ENCODE measurements at places on chromosomes 1 and 21. TPM values are rescaled to one million over a fixed set of nuclear protein-coding genes. Genes with fewer than 3 reads are reported as not detected.

GRCh38 chr1:198934901-198935305, 296.1 kb downstream of the PTPRC start:
- no peaks in the 10 kb centered on the region for H3K27me3 ChIP-seq
- DNase-seq: peak; percentile 23
- peak overlapping the region; percentile 39 for H3K27ac ChIP-seq
- no peaks in the 10 kb centered on the region for H3K36me3 ChIP-seq
- H3K4me1 ChIP-seq: no peaks in the 10 kb centered on the region

- no peaks in the 10 kb centered on the region for H3K36me3 ChIP-seq
- H3K27ac ChIP-seq: no peak overlapping the region
- no peak overlapping the region for H3K4me3 ChIP-seq
- peaks cover 10% of the 10 kb centered on the region for H3K4me1 ChIP-seq
- DNase-seq: no peak
These were observed 293.8 kb upstream of the PBX1 start for GRCh38 chr1:164265232-164265631.

DNA sequence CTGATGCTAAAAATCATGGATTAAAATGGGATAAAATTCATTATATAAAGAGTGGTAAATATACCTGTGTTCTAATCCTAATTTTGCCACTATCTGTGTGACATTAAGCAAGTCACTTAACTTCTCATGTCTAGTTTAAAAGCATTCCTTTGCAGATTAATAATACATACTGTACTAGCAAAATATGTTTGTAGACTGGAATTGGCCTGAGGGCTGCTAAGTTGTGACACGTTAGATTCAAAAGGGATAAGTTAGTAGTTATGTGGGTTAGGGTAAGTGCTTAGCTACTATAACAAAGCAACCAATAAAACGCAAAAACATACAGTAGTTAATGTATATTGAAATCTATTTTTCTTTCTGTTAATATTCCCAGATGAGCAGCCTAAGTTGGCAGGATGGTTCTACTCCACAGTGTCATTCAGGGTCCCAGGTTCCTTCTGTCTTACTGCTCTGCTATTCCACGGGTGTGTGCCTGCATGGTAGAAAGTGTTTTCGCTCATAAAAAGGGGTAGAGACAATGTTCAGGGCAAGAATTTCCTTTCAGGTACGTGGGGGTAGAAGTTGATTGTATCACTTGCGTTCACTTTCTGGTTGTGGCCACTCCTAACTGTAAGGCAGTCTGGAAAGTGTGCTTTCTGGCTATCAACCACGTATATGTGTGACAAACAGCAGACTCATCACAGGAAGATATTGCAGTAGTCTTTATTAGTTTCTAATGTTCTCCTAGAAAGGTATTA, 239.8 kb downstream of the NFIA start:
- no peak for DNase-seq
- no peaks in the 10 kb centered on the region for H3K27me3 ChIP-seq
- H3K36me3 ChIP-seq: no peaks in the 10 kb centered on the region

Gene DOCK7
- 72.2 TPM for total RNA-seq

DNA sequence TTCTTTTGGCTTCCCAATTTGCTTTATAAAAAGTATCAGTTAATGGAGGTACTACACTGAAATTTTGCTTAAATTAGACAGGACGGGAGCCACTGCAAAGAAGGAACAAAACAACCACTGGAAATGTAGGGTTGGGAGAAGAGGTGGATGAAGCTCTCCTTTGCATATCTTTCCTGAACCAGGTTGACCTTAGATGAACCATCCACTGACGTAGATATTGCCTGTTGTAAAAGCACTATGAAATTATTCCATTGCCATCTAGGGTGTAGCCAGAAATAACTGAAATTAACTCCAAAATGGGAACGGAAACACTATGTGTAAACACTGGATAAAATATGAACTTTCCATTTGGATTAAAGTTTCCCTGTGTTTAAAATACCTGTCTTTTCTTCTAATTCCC, 1.2 kb upstream of the ABL2 start:
- H3K27ac ChIP-seq: no peak overlapping the region
- DNase-seq: no peak
- H3K4me1 ChIP-seq: peaks cover 4% of the 10 kb centered on the region

All from SJCRH30 (cell line).